ENCODE measurements at places on chromosomes 1 and 21. TPM values are rescaled to one million over a fixed set of nuclear protein-coding genes. Genes with fewer than 3 reads are reported as not detected.

Gene MAN1C1
- under 0.01 TPM for total RNA-seq

Gene RGL1
- 0.26 TPM for total RNA-seq

Gene SLC22A15
- total RNA-seq, result 22.6 TPM

Gene KAZN
- 4.4 TPM for total RNA-seq

Gene MANEAL
- 0.26 TPM for total RNA-seq

Gene SELP
- total RNA-seq, result not detected

Gene FMO3
- not detected for total RNA-seq

Gene TSPEAR
- total RNA-seq, result not detected

Gene PKN2
- total RNA-seq, result 18.2 TPM

Gene CFAP141
- not detected for total RNA-seq

Gene FASLG
- total RNA-seq, result not detected

Gene PSRC1
- 1.8 TPM for total RNA-seq

Gene OR10Z1
- total RNA-seq, result not detected

Gene LY9
- under 0.01 TPM for total RNA-seq

Gene CHD5
- total RNA-seq, result 0.26 TPM

Gene OR2M3
- total RNA-seq, result not detected

Gene BCAN
- total RNA-seq, result not detected

Gene CD5L
- total RNA-seq, result not detected

Gene TNFSF18
- total RNA-seq, result not detected

Gene HMCN1
- total RNA-seq, result 1.9 TPM

Gene A3GALT2
- total RNA-seq, result not detected

Gene F5
- total RNA-seq, result not detected

Gene LHX8
- not detected for total RNA-seq

Gene RBM11
- 0.26 TPM for total RNA-seq

Gene C1orf210
- 3.4 TPM for total RNA-seq

Gene MXRA8
- 5.0 TPM for total RNA-seq

Gene MASP2
- not detected for total RNA-seq

Gene C1orf21
- 10.3 TPM for total RNA-seq

Gene RLF
- total RNA-seq, result 28.3 TPM

Gene NRIP1
- total RNA-seq, result 64.0 TPM

Gene IL20
- total RNA-seq, result not detected

Gene TNFRSF25
- 30.3 TPM for total RNA-seq

Gene RPTN
- 0.53 TPM for total RNA-seq

Gene SGIP1
- total RNA-seq, result 0.79 TPM

Gene ACKR1
- total RNA-seq, result not detected

Gene ST6GALNAC3
- total RNA-seq, result 1.4 TPM

Gene CRP
- not detected for total RNA-seq

Gene IRF6
- 226 TPM for total RNA-seq

Gene OVAAL
- total RNA-seq, result not detected

Gene PADI2
- total RNA-seq, result 1.0 TPM

Gene CCDC181
- total RNA-seq, result not detected

Gene LENEP
- not detected for total RNA-seq

Gene PLA2G2A
- not detected for total RNA-seq

Measured in bronchial epithelial cell (primary cell).